ENCODE measurements at places on chromosomes 5 and 9. TPM values are rescaled to one million over a fixed set of nuclear protein-coding genes. Genes with fewer than 3 reads are reported as not detected.
A peak's percentile ranks its signal among the peaks of the same experiment; 100 is the strongest.

DNA sequence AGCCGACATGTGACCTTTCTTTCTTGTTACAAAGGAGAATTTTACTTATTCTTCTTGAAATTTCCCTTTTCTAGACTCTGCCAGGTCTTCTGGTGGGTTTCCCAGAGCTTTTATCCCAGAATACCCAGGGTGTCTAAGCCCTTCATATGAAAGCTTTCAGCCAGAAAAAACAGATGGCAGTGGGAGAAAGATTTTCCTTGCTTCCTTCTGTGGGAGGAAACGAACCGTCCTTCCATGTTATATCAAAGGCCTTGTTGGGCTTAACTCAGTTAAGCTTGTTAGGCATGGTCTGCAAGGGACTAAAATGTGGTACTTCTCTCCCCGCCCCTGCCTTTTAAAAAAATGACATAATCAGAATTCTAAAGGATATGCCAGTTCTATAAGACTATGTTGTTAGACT lies 47.5 kb downstream of the SPATA31D1 start:
- DNase-seq: no peak

LYSMD3 gene
- total RNA-seq: 13.2 TPM

DNA sequence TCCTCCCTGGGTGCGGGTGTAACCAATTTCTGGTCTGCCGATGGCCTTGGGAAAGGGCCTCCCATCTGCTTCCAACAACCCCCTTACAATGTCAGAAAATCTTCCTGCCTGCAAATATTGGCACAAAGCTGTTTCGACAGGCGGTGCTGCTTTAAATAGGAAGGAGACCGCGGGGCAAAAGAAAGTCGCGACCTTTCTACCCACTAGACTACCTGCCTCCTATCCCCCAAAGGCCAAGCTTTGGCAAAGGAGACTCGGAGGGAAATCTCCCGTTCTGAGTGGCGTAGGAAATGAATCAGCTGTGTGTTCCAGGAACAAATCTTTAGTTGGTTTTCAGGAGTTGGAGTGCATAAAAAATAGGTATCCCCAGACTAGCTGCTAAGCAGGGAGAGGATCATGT lies 36.8 kb upstream of the NFIB start:
- DNase-seq: no peak

DNA sequence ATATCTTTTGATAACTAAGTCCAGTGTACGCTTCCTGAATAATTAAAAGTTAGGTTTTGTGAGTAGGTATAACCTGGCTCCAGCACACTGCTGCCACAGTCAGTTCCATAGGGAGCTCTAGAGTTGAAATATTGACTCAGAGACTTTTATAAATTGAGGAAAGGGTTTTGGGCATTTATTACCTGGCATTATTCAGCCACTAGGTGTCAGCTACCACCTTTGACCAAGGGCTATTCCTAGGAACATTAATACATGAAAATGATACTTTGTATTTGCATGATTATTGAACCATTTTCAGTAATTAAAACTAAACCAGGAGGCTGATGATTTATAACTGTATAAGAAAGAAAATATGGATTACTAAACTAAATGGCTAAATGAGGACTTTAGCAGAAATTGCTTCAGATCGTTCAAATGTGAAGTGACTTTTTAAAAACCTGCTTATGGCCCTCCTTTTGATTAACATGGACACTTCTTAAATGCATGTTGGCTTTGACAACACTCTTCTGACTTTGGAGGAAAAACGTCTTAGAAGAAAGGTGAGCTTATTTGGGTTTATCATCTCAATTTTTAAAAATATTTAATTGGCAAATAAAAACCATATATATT lies 83.0 kb downstream of the SMC2 start:
- peak; percentile 13 for DNase-seq

DNA sequence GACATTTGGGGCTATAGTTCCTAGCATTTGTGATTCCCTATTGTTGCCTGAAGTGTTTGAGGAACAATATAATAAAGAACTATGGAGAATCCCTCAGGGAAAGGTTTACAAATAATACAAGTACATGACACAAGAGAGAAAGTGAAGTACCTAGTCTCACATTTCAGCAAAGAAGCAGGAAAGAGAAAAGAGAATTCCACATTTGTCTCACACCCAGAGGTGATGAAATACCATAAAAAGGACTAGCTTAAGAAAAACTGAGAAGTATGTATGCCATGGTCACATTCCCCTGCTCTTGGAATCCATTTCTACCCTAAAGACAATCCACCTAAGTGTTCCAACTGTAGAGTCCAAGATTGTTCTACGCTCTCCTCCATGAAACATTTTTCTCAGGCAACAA lies 79.0 kb upstream of the TARS1 start:
- no peak for DNase-seq

DNA sequence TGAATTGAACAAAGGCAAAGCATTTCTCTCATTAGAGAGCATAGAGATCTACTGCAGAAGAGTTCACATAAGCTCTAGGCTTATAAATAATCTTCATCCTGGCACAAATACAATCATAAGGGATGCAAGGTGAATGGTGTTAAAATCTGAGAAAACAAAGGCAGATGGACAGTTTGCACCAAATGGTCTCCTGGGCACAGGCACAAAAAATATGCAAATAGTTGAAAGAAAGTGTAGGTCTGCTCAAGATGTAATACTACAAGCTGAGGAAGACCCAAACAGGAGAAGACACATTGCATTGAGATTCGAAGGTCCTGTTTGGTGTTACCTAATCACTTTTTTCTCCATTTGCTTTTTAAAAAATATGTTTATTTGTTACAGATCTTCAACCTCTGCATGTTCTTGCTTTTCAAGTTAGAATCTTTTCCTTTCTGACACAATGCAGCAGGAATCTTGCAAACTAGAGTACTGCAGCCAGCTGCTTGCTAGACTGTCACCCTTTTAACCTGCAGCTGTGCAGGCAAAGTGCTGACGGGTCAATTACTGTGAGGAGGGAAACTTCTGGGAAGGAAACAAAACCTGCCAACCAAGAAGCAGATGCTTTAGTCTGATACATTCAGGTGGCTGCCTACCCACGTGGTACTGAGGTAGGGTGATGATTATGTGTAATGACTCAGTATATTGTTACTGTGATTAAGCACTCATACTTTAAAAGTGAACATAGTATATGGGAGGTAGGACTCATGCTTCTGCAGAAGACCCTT lies 1048.6 kb upstream of the SEMA6A start:
- DNase-seq: no peak

GRCh38 chr5:178113841-178114324 lies 551 bp downstream of the N4BP3 start:
- DNase-seq: no peak

- DNase-seq: no peak
Observed at GRCh38 chr9:135410421-135410820, 69.2 kb upstream of the PPP1R26 start.

SLCO6A1 gene
- not detected for total RNA-seq

- DNase-seq: no peak
Observed at GRCh38 chr5:152465140-152465539, 60.1 kb upstream of the NMUR2 start.

DNA sequence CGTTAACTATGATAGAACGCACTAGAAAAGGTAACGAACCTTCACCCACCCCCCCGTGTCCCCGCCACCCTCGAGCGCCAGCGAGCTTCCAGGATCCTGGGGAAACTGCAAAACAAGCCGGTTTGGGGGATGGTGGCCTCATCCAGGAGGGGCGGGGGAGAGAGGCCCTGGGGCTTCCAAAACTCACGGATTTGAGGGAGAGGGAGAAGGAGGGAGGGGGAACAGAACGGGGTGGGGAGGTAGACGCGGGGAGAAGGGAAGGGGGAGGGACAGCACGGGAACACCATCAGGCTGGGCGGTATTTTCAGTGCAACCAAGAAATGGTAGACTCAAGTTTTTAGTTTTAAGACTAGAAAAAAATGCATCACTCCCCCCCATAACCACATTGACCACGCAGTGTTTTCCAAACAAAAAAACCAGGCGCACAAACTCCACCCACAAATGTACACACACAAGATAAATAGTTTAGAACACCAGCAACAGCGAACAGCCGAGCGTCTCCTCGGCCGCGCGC lies 1.4 kb downstream of the NRARP start:
- DNase-seq: no peak

GRCh38 chr9:121714075-121714705 lies 62.8 kb downstream of the DAB2IP start:
- DNase-seq: no peak

- no peak for DNase-seq
Observed at GRCh38 chr9:133916159-133916541, 76.0 kb downstream of the VAV2 start.

GRCh38 chr9:101360647-101361046 lies 24.2 kb downstream of the BAAT start:
- no peak for DNase-seq

IL3 gene
- not detected for total RNA-seq

Measured in NCI-H460 (cell line).